Heart right ventricle (tissue), 16 donors: ENCODE measurements at places on chromosomes 4 and X. TPM values are rescaled to one million over a fixed set of nuclear protein-coding genes. Genes with fewer than 3 reads are reported as not detected.

DNA sequence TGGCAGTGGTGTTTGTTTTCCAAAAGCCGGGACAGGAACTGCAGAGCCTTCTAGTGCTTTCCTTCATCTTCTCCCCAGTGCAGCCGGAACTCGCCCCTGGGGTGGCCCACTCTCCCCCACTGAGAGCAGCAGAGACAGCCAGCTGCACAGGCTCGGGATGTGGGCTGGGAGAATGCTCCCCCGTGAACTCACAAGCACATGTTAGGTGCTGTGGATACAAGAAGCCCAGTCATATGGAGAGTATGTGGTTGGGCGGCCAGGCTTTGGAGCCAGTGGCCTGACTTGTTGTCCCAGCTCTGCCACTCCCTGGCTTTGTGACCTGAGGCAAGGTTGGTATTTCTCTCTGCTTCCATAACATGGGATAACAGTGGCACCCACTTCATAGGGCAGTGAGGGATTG lies 9.4 kb upstream of the KIAA0232 start:
- H3K36me3 ChIP-seq = no peaks in the 10 kb centered on the region
- H3K4me1 ChIP-seq = peaks cover 61% of the 10 kb centered on the region
- H3K27me3 ChIP-seq = no peaks in the 10 kb centered on the region
- DNase-seq = no peak
- peak overlapping the region; percentile 91 for H3K27ac ChIP-seq

DNA sequence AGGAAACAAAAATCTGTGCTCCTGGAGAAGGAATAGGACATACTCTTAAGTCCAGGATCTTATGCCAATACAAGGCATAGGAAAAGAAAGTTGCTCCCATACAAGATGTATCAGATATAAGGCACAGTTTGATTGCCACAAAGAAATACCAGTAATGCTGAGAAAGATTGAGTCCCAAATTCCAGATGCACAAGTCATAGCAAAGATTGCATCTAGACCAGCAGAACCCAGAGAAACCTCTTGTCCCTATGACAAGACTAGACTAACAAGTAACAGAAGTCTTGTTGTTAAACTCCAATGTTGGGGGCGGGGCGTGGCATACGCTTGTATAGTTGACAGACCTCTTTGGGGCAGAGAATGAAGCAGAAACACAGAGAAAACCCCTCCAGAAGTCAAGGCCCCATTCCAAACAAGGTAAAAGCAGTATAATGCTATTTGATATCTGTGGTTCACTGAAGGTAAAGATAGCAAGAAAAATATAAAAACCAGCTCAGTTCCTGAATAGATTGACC lies 671.5 kb upstream of the GRIA3 start:
- no peaks in the 10 kb centered on the region for H3K27me3 ChIP-seq
- H3K36me3 ChIP-seq = no peaks in the 10 kb centered on the region
- no peak overlapping the region for H3K4me3 ChIP-seq
- no peak for DNase-seq
- no peaks in the 10 kb centered on the region for H3K4me1 ChIP-seq

GRCh38 chr4:183300070-183300469 lies 20.0 kb downstream of the CLDN22 start:
- H3K4me3 ChIP-seq = no peak overlapping the region
- H3K4me1 ChIP-seq = no peaks in the 10 kb centered on the region
- H3K36me3 ChIP-seq = no peaks in the 10 kb centered on the region

- no peak overlapping the region for H3K4me3 ChIP-seq
- H3K27ac ChIP-seq = no peak overlapping the region
- H3K4me1 ChIP-seq = no peaks in the 10 kb centered on the region
- no peak for DNase-seq
- no peaks in the 10 kb centered on the region for H3K36me3 ChIP-seq
Measured at GRCh38 chr4:170769862-170770261, 680.1 kb upstream of the AADAT start.

GRCh38 chr4:104353481-104353880 lies 141.2 kb downstream of the CXXC4 start:
- H3K36me3 ChIP-seq = no peaks in the 10 kb centered on the region
- no peak overlapping the region for H3K4me3 ChIP-seq
- no peaks in the 10 kb centered on the region for H3K4me1 ChIP-seq
- no peaks in the 10 kb centered on the region for H3K27me3 ChIP-seq

DNA sequence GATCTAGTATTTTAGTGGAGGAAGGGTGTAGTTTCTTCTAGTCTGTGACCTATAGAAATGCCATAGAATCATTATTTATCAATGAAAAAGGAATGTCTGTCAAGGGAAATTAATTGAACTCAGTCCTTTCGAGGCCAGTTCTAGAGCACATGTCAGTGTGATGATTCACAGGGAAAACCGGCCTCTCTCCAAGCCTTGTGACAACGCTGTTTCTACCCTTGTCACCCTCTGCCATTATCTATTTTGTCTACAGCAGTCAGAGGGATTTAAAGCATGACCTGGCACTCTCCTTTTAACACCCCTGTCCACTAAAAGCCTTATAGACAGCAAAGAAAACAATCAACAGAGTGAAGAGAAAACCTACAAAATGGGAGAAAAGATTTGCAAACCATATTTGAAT lies 119.8 kb downstream of the DRD5 start:
- no peaks in the 10 kb centered on the region for H3K27me3 ChIP-seq
- H3K4me3 ChIP-seq = no peak overlapping the region
- DNase-seq = no peak
- no peak overlapping the region for H3K27ac ChIP-seq
- peaks cover 5% of the 10 kb centered on the region for H3K4me1 ChIP-seq

GRCh38 chrX:140064993-140065392 lies 99.7 kb upstream of the CXorf66 start:
- H3K4me1 ChIP-seq = no peaks in the 10 kb centered on the region
- no peak for DNase-seq
- H3K27ac ChIP-seq = no peak overlapping the region
- no peak overlapping the region for H3K4me3 ChIP-seq
- no peaks in the 10 kb centered on the region for H3K36me3 ChIP-seq
- no peaks in the 10 kb centered on the region for H3K27me3 ChIP-seq

DNA sequence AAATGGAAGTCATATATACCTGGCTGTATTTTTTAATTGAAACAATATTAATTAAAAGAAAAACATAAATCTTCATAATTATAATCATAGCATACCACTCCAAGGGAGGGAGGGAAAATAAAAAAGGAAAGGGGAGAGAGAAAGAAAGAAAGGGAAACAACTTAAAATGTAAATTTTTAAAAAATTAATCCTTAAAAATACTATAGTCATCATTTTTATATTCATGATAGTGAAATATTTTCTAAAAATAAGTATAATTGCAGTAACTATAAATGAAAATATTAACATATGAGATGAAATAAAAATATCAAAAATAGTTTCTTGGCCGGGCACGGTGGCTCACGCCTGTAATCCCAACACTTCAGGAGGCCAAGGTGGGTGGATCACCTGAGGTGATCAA lies 59.2 kb downstream of the DDX60L start:
- H3K36me3 ChIP-seq = no peaks in the 10 kb centered on the region
- no peak for DNase-seq
- no peak overlapping the region for H3K27ac ChIP-seq

DNA sequence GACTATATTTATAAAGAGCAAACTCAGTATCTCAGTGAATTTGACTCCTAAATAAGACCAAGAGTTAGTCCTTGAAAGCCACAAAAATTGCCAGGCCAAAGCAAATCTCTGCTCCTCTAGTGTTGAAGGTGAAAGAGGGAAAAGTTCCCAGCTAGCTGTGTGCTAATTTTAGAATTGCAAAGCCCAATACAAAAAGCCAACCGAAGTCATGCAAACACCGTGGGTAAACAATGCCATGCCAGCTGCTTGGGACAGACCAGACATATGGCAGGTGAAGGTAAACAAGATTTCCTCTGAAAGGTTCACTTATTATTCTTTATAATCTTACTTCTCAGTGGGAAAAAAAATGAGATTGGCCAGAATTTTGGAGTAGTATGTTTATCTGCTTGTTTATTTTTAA lies 80.5 kb upstream of the LNX1 start:
- H3K36me3 ChIP-seq = no peaks in the 10 kb centered on the region
- DNase-seq = no peak
- no peak overlapping the region for H3K4me3 ChIP-seq
- H3K27me3 ChIP-seq = no peaks in the 10 kb centered on the region
- peaks cover 13% of the 10 kb centered on the region for H3K4me1 ChIP-seq

DNA sequence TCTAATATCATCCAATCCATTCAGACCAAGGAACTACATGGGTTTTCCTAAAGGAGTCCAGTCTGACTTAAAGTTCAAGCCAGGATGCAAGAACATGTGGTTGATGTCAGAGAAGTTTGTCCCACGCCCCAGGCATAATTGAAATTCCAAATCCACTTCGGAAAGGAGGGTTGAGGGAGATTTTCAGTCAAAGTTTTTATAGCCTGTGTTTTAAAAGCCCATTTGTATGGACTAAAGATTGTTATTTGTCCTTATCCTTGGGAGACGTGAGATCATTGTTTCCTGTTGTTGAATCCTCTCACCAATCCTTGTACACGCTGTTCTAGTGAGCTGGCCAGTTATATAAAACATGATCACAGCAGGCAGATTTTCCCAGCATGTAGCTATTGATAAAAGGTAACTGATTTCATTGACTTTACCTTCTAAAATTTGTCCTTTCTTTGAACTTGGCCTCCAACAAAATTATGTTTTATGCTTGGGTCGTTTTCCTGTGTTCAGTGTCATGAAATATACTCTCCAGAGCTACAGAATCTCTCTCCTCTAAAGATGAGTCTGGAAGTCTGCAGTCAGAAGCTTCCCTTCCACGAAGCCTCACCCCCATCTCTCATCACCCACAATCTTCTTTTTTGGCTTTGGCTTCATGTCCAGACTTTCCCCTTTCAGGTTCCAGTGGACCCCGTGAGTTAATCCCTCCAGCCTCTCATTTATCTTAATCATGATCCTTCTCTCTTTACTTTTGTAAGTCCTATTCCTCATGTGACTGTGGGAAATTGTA lies 92.9 kb downstream of the ATP10D start:
- peak overlapping the region; percentile 90 for H3K27ac ChIP-seq
- peak; percentile 6 for DNase-seq
- no peaks in the 10 kb centered on the region for H3K4me1 ChIP-seq
- H3K27me3 ChIP-seq = no peaks in the 10 kb centered on the region

MFSD8 gene
- 10.7 TPM for total RNA-seq

DNA sequence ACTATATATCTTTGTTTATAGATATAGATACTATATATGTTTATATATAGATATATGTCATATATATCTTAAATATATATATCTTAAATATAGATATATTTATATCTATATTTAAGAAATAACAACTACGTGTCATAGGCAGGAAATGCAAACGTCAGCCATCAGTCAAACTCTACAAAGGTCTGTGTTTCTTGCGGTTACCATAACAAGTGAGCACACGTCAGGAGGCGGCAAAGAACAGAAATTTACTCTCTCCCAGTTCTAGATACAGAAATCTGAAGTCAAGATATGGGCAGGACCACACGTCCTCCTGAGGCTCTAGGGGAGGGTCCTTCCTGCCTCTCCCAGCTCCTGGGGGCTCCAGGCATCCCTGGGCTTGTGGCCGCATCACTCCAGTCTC lies 6.5 kb downstream of the PLCXD1 start:
- H3K36me3 ChIP-seq = peaks cover 55% of the 10 kb centered on the region
- no peak overlapping the region for H3K27ac ChIP-seq
- no peaks in the 10 kb centered on the region for H3K4me1 ChIP-seq
- no peak for DNase-seq
- no peaks in the 10 kb centered on the region for H3K27me3 ChIP-seq

DNA sequence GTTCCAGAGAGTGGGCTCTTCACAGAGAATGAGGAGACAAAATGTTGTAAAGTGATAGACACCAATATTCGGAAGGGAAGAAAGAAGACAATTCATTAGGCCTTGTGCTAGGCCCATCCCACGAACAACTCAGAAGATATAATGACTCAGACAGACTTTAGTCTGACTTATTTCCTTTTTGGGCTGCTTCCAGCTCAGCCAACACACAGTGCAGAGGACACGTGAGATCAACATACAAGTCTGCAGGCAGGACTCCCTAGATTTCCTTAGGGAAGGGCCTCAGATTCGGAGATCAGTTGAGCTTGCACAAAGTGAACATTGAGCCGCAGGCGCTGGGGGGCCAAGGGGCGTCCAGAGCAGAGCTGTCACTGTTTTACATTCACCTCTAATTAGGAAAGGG lies 290.7 kb upstream of the TENM3 start:
- H3K4me3 ChIP-seq = no peak overlapping the region
- H3K4me1 ChIP-seq = no peaks in the 10 kb centered on the region
- H3K27me3 ChIP-seq = no peaks in the 10 kb centered on the region
- H3K27ac ChIP-seq = no peak overlapping the region

DNA sequence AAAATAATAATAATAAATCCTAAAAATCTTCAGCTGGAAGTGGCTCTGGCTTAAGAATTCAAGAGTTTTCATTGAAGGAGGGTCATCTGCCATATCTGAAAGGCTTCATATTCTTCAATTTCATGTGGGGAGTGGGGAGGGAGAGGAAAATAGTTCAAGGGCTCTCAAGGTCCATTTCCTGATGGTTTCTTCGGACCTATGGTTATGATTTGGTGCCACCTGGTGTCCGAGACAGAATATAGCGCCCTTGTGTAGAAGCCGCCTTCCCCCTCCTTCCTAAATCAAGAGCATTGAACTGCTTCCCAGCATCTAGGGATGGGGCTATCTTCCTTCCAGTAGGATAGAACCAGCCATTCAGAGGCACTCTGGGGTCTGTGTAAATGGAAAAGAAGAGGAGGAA lies 34.3 kb downstream of the NLGN3 start:
- no peaks in the 10 kb centered on the region for H3K27me3 ChIP-seq
- no peaks in the 10 kb centered on the region for H3K36me3 ChIP-seq
- peaks cover 6% of the 10 kb centered on the region for H3K4me1 ChIP-seq
- no peak overlapping the region for H3K27ac ChIP-seq

AVPR2 gene
- total RNA-seq = 4.9 TPM

DNA sequence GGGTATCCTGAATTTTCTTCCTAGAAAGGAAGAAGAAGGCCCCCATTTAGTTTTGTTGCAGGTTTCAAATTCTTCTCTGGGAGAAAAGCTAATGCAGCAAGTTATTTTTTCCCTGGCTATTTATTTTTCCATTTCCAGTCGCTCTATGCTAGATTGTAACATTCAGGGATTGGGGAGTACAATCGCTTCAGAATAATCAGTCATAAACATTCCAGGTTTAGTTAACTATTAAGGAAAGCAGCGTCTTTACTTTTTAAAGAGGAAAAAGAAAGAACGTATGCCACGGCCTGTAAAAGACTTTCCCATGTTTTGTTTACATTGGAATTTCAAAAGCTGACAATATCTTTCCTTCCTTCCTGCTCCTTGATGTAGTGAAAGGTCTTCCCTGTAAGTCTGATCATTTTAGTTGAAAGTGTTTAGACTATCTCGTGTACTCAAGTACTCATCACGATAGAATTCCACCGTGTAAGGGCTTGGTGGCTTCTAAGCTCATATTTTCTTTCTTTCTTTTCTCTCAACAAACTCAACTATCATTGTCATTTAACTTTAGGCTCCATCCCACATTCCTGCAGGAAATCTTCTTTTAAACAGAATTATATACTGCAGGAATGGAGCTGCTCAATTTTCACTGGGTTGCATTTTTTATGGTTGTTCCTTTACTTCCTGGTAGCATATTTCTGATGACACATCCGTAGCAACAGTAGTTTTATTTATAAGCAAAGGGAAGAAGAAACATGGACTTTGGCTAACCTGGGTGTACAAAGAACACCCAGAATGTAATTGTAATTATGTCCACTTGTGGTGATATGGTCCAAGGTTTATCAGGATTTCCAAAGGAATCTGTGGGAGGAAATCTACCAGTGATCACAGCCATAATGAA lies 213.1 kb upstream of the FAT1 start:
- no peak for DNase-seq
- H3K36me3 ChIP-seq = no peaks in the 10 kb centered on the region
- H3K4me1 ChIP-seq = no peaks in the 10 kb centered on the region
- peak overlapping the region; percentile 56 for H3K27ac ChIP-seq
- peak overlapping the region; percentile 2 for H3K4me3 ChIP-seq

ZMAT1 gene
- 4.5 TPM for total RNA-seq

- H3K27me3 ChIP-seq = peaks cover 19% of the 10 kb centered on the region
- no peak for DNase-seq
- no peak overlapping the region for H3K4me3 ChIP-seq
- no peaks in the 10 kb centered on the region for H3K36me3 ChIP-seq
- no peak overlapping the region for H3K27ac ChIP-seq
Measured at GRCh38 chr4:165124488-165124887, 11.8 kb upstream of the TMEM192 start.

GLUD2 gene
- 0.85 TPM for total RNA-seq
